ENCODE measurements at places on chromosomes 12 and 14.
A peak's percentile ranks its signal among the peaks of the same experiment; 100 is the strongest.

- DNase-seq: no peak
Measured at GRCh38 chr14:51607711-51608110, 44.0 kb upstream of the FRMD6 start.

DNA sequence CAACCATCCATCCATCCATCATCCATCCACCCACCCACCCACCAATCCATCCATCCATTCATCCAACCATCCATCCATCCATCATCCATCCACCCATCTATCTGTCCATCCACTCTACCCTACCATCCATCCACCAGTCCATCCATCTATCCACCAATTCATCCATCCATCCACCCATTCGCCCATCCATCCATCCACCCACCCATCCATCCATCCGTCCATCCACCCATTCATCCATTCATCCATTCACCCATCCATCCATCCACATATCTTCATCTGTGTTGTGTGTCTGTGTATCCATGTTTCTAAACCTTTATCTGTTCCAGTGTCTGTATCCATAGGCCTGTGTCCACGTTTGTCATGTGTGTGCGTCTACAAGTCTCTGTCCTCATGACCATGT, 9.9 kb downstream of the HNF1A start:
- DNase-seq: no peak

- peak; percentile 30 for DNase-seq
Measured at GRCh38 chr12:69779928-69780327, 41.3 kb downstream of the RAB3IP start.

DNA sequence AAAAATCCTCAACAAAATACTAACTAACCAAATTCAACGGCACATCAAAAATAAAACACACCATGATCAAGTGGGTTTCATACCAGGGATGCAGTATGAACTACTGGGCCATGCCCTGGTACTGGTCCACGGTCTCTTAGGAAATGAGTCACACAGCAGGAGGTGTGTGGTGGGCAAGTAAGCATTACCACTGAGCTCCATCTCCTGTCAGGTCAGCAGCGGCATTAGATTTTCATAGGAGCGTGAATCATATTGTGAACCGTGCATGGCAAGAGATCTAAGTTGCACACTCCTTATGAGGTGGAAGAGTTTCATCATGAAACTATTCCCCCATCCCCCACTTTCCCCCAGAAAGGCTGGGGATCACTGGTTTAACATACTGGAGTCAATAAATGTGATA, 6.7 kb upstream of the LGR5 start:
- DNase-seq: no peak

DNA sequence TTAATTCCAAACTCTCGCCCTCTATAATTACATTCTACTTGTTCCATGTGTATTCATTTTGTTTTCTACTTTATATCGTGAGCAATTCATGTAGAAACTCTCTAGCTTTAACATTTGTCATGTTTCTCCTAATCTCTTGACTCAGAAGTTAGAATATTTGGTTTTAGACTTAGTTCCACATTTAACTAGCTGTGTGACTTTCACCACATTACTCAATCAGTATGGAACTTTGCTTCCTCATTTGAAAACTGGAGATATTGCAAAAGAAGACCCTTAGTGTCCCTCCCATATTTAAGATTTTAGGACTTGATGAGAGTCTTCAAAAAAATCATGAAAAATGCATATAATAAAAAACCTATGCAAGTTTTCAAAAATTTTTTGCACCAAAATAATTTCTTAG, 447.5 kb downstream of the GXYLT1 start:
- no peak for DNase-seq

- DNase-seq: peak; percentile 33
Measured at GRCh38 chr12:100128512-100128908, 14.2 kb downstream of the BLTP3B start.

DNA sequence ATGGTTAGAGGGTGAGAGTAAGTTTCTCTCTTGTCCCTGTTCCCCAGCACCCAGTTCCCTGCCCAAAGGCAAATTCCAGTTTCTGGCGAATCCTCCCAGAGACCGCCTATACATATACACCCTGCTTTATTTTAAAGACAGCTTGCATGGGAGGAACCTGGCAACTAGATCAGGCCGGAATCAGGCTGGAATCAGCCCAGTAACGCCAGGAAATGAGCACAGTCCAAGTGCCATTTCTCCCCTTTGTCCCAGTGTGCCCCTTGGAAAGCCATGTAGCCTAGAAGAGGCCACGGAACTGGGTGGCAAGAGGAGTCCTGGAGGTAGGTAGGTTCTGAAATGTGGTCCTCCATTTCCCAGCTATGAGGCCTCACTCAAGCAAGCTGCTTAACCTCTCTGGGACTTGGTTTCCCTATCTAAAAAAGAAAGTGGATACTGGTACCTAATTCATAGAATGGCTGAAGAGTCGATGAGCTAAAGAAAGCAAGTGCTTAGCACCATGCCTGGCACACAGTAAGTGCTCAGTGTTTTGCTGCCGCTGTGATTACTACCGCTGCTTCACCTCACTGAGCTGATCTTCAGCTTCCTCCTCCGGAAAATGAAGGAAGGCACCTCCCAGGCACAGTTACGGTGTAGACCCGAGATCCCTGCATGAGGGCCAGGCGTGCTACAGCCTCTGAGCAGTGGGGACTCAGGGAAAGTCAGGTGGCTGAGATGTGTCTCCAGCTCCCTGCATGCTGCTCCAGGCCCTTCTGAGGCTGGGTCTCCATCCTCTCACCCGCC, 36.4 kb downstream of the PITPNM2 start:
- DNase-seq: no peak

DNA sequence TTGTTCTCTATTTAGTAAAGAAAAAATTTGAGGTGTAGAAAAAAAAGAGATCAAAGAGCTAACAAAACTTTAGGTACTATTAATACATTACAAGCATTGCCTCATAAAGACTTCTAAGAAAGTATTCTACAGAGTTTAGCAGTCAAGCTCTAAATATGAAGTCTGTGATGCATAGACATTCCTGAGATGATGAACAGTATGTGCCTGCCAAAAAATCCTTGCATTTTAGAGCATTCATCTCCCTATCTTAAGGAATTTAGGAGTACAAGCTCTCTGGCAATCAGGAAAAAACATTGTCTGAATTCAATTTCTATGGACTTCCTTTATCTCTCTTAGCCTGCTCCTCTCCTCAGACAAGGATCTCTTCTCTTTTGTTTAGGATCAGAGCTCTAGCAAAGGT, 202.6 kb upstream of the LRFN5 start:
- no peak for DNase-seq

DNA sequence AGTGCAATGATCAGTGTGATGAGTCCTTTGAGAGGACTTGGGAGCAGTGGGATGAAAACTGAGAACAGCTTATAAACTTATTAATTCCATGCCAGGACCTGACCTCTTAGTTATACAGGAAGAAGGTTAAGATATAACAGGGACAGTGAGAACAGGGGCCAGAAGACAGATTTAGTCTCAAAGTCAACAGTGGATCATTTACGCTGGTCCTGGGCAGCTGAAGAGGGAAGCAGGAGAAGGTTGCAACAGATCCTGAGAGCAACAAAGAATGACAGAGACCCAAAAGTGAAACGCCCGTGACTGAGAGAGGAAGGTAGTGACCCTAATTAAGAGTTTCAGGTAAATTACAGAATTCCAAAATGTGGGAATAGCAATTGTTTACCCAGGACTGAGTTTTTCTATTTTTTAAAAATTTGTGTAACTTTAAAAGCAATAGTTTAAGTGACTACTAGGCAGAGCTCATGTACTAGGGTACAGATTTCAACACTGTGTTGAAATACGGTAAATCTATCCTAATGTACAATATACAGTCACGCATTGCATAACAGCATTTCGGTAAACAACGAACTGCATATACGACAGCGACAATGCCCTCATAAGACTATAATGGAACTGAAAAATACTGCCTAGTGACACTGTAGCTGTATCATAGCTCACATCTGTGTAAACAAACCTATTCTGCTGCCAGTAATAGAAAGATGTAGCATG, 77.7 kb upstream of the GNPNAT1 start:
- no peak for DNase-seq

DNA sequence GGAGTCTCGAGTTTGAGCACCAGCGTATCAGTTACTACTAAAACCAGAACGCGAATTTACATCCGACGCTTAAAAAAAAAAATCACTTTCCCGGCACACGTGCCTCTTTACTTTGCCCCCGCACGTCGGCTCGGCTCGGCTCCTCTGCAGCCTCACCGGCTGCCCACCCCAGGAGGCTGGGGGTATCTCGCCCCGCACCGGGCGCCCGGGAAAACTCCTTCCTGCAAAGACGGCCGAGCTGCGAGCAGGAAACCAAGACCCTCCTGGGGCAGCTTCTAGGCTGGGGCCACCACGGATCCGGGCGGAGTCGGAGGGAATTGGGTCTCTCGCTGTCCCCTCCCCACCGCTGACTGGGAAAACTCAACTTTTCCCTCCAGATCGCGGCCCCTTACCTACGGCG, 610 bp downstream of the VSIG10 start:
- peak; percentile 28 for DNase-seq

- no peak for DNase-seq
Measured at GRCh38 chr14:26187996-26188620, 409.7 kb downstream of the NOVA1 start.

- no peak for DNase-seq
Measured at GRCh38 chr12:2397356-2398045, 344.7 kb downstream of the CACNA1C start.

DNA sequence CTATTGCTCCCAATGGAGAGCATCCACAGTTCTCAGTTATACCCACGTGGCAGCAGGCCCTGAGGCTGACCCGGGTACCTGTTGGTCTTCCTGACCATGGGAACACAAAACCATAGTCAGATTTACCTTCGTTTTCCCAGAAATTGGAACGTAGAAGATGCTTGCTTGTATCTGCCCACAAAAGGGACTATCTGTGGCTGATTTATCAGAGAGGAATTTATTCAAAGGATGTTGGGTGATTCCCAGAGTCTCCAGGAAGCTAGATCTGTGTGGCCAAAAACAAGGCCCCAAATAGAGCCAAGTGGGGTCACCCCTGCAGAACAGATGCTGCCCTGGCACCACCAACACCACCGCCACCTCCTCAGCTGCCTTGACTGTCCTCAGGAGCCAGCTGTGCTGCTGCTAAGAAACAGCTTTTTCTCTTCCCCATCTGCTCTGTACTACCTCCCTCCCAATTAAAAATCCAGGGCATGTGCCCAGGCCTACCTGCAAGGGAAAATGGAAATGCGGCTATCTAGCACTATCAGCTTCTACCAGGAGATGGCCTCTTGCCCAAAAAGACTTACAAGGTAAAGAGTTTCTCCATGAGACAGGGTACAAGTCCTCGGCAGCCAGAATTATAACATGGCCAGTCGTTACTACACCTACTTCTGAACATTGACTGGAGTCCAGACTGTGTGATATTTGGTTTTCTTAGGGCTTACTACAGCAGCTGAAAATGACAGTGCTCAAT, 128.6 kb upstream of the PLEKHG7 start:
- DNase-seq: peak; percentile 64

DNA sequence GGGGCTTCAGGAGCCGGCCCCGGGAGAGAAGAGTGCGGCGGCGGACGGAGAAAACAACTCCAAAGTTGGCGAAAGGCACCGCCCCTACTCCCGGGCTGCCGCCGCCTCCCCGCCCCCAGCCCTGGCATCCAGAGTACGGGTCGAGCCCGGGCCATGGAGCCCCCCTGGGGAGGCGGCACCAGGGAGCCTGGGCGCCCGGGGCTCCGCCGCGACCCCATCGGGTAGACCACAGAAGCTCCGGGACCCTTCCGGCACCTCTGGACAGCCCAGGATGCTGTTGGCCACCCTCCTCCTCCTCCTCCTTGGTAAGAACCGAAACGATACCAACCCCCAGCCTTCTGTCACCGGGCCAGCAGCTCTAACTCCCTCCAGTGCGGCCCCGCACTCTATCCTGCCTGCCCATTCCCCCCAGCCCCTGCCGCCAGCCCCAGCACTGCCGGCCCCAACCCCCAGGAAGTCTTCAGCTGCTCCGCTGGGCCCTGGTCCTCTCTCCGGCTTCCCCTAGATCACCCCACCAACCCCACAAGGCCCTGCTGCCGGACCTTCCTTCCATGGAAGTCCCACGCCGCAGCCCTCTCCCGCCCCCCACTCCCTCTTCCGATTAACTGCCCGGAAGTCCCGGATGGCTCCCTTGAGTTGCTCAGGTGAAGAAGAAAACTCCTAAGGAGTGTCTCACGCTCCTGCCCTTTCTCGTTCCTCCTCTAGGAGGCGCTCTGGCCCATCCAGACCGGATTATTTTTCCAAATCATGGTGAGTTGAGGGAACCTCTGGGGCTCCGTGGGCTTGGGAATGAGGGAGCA, 693 bp downstream of the LRP10 start:
- peak; percentile 87 for DNase-seq

GRCh38 chr14:50399251-50400032, 2.8 kb upstream of the CDKL1 start:
- peak; percentile 22 for DNase-seq

DNA sequence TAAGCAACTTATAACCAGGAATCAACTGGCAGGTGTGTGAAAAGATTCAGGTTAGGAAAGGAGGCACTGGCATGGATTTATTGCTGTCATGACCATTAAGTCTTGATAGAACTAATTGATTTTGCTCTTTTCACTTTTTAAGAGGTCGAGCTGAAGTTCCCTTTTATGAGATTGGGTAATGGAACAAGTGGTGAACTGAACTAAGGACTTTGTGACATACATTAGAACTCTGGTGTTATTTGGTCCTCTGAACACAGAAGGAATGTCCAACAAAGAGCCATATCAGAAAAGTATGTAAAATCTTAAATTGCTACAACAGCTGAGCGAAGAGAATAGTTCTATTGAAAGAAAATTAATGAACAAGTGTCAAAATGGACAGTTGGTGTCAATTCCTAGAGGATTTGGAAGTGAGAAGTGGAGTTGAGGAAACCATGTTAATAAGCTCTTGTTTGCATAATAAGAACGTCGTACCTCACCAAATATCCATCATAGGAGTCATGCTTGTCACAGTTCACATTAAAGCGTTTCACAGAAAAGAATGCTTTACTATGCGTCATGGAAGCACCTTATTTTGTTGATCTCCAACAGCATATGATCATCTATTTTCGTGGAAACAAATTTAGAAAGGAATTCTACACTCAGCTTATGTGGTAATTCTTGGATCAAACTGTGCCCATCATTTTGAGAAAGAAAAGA, 8.4 kb upstream of the MYF6 start:
- DNase-seq: no peak

- DNase-seq: no peak
Measured at GRCh38 chr12:17918013-17918412, 172.0 kb downstream of the RERGL start.

- peak; percentile 85 for DNase-seq
Measured at GRCh38 chr14:104680056-104680805, 9.2 kb upstream of the INF2 start.

- DNase-seq: no peak
Measured at GRCh38 chr12:99544457-99544856, 103.1 kb upstream of the GARIN6 start.
